ENCODE measurements at places on chromosomes 11 and 22.

- DNase-seq: no peak
Observed at GRCh38 chr11:13098616-13099289, 89.6 kb downstream of the RASSF10 start.

DNA sequence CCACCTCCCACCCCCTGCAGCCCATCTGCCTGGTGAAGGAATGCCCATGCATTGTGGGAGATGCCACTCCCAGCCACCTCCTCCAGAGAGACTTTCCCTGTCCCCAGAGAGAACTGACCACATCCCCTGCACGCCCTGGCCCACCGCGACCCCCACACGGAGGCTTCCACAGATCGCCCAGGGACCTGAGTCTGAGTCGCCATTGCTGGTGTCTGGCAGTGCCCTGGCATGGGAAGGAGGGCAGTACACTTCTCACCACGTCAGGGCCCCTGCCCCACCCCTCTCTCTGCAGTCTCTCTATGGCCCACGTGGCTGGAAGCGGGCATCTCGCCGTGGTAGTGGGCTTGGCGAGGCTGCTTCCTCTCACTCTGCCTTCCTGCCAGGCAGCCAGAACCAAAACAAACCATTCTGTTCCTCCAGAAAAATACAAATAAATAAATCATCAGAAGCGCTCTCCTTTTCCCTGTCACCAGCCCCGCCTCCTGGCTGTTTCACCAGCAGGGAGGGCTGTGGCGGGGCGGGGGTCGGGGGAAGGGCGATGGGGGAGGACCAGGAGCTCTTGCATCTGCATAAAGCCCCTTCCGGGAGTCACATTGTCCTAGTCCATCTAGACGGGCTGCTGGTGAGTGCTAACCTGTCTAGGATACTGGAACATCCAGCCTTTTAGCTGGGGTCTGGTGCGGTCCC, 20.9 kb downstream of the SHISAL1 start:
- DNase-seq: no peak

DNA sequence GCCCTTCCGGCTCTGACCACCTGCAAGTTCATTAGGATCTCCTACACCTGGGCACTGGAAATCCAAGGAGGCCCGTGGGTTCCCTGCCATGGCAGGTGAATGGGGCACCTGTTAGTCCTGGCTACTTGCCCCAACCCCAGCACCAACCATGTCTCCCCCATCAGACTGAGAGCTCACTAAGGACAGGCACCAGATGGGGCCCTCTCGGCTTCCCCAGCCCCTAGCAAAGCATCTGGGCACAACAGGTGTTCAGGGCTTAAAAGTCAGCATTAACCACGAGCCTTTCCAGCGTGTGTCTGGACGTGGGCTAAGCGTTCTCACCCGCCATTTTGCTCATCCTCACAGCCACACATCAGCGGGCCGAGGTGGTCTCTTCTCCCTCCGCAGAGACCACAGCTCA, 2.2 kb downstream of the SULT4A1 start:
- DNase-seq: no peak

DNA sequence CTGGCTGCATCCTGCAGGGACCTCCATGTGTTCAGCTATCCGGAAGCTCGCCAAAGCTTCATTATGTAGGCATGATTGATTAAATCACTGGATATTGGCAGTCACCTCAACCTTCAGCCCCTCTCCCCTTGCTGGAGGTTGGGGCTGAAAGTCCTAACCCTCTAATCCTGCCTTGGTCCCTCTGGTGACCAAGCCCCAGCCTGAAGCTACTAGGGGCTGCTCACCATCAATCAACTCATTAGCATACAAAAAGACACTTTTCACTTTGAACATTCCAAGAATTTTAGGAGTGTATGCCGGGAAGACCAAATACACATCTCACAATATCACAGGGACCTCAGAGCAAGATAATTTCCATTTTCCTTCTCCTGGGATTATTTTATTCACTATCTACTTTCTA, 38.8 kb upstream of the TPBGL start:
- no peak for DNase-seq
